ENCODE measurements at places on chromosomes 13 and 19.

- DNase-seq: no peak
These were observed 29.9 kb upstream of the CEBPA start for GRCh38 chr19:33332248-33332647.

DNA sequence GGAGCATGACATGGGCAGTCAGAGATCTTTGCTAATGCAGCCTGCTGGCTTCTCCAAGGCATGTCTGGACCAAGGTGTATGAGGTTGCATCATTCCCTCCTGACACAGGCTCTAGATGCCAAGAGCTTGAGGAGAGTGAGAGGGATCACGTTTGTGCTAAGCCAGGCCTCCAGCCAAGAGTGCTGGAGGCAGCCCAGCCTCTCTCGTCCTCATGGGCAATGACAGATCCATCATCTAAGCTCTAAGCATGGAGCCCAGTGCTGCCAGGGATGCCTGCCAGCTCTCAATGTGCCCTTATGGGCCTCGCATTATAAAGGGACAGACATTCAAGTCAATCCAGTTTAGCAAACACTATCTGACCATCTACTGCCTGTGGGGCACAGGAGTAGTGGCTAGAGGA is 136.3 kb upstream of the VSTM2B start:
- DNase-seq: no peak

DNA sequence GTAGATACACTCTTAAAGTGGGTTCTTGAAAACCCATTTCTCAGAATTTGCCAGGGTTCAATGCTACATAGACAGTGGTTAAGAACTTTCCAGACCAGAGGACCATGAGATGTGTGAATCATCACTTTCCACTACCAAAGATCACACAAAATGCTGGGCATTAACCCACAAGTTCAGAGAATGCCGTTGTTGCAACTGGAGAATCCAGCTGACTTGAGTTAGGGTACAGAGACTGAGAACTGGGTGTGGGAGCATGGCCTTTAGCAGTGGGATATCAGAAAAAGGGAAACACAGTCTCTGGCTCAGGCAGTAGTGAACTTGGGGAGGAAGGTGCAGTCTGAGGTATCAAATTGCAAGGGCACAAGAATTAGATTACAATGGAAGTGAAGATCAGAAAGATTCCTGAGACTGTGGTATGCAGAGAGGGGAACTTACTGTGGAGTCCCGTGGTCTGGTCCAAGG is 51.5 kb upstream of the WDFY2 start:
- no peak for DNase-seq

DNA sequence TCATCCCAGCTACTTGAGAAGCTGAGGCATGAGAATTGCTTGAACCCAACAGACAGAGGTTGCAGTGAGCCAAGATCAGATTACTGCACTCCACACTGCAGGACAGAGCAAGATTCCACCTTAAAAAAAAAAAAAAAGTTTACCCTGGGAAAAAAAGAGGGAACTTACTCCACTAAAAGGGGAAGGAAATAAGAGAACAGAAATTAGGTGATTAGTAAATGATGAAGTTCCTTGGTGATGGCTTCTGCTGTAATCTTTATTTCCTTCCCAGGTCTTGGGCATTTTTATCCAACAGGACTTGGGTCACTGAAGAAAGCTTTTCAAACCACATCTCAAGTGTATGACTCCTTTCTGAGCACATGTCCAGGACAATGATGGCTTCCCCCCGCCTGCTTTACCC is 9.3 kb downstream of the ZNF780A start:
- no peak for DNase-seq

GRCh38 chr13:111302045-111302726 is 18.3 kb upstream of the TEX29 start:
- no peak for DNase-seq

GRCh38 chr13:47134939-47135489 is 238.2 kb upstream of the HTR2A start:
- no peak for DNase-seq

GRCh38 chr13:22736768-22737092 is 444.0 kb upstream of the SGCG start:
- no peak for DNase-seq

DNA sequence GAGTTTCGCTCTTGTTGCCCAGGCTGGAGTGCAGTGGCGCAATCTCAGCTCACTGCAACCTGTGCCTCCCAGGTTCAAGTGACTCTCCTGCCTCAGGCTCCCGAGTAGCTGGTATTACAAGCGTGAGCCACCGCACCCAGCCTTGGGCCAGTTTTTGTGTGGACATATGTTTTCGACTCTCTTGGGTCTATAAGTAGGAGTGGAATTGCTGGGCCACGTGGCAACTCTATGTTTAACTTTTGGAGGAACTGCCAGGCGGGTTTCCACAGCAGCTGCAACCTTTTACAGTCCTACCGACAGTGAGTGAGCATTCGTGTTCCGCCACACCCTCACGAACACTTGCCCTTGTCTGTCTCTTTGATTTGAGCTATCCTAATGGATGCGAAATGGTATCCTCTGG is 44.9 kb downstream of the BICRA start:
- DNase-seq: no peak
